LNCaP clone FGC (cell line): ENCODE measurements at places on chromosomes 6 and 20.

DNA sequence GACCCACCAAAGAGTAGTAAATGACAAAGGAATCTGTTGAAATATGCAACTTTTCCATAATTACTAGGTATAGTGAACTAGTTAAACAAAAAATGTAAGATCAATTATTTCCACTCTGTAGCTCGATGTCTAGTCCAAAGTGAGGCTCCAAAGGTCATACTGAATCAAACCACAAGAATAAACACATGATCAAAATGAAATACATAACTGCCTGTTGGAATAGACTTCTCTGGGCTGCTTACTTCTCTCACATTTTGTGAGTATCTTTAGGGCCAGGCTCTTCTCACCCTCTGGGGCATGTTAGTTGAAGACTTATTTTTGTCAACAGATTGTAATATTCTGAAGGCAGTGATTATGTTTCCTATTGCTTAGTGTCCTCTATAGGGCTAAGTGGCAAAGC is 103.7 kb upstream of the TMEM170B start:
- DNase-seq: no peak

GRCh38 chr6:163837691-163838431 is 423.3 kb downstream of the QKI start:
- no peak for DNase-seq

- no peak for DNase-seq
Observed at GRCh38 chr20:4046926-4047325, 31.6 kb upstream of the RNF24 start.

- no peak for DNase-seq
Observed at GRCh38 chr20:43752561-43753301, 25.9 kb upstream of the GTSF1L start.

DNA sequence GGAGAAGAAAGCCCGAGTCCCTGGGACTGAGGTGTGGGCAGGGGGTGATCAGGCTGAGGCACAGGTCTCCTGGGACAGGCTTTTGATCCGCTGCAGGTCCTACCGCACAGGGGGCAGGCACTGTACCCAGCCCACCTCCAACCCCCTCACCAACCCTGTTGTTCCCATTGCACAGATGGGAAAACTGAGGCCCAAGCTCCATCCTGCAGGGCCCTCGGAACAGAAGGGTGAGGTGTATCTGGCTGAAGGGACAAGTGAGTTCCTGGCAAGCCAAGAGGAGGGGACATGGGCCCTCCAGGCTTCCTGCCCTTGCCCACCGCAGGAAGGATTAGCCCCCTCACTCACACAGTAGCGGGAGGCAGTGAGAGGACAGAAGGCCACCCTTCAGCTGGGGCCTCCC is 16.5 kb upstream of the SPDEF start:
- DNase-seq: no peak

GRCh38 chr6:33488339-33488738 is 34.0 kb downstream of the ZBTB9 start:
- no peak for DNase-seq

DNA sequence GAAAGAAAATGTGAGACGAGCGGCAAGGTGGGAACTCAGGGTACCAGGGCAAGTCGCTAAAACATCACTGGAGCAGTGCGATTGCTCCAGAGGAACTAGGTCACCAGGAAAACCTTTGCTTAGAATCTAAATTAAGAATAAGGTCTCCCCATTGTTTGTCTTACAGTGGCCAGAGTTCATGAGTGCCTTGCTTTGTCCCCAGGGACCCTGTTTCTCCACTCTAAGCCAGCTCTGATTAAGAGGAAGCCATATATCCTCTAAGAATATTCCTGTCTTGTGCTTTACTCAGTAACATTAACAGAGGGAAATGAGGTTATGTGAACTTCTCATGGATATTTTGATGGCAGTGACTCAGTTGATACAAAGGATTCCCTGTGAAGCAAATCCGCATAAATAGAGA is 305.8 kb downstream of the CD83 start:
- no peak for DNase-seq

DNA sequence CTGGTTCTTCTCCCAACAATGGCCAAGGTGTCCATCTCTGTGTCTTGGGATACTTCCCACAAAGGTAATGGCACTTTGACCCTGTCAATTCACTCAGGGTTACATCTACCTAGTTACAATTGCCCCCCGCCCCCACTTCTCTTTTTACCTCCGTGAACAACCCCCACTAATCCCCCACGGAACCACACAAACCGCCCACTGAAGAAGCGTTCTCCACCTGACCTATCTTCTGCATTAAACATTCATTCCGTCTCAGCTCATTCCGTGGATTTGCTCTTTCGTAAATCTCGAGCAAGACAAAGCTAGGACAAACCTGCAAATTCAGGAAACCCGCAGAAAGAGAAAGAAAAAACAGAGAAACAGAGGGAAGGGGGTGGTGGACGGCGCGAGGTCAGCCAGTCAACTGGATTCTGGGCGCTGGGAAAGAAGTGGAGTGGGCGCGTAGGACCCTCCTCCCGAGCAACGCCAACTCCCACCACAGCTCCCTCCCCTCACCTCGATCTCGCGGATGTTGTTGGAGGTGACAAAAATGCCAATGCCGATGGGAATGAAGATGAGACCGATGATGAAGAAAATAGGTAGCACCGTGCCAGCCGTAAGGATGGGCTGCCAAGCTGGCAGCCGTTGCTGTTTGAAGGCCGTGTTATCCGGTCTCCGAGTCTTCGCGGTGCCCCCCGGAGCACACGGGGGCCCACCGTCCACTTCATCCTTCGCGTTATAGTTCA is 523 bp downstream of the TMEM30A start:
- no peak for DNase-seq
